ENCODE measurements at places on chromosomes 6 and 20.

- no peak for DNase-seq
Measured at GRCh38 chr6:105926318-105926717, 159.8 kb upstream of the PRDM1 start.

DNA sequence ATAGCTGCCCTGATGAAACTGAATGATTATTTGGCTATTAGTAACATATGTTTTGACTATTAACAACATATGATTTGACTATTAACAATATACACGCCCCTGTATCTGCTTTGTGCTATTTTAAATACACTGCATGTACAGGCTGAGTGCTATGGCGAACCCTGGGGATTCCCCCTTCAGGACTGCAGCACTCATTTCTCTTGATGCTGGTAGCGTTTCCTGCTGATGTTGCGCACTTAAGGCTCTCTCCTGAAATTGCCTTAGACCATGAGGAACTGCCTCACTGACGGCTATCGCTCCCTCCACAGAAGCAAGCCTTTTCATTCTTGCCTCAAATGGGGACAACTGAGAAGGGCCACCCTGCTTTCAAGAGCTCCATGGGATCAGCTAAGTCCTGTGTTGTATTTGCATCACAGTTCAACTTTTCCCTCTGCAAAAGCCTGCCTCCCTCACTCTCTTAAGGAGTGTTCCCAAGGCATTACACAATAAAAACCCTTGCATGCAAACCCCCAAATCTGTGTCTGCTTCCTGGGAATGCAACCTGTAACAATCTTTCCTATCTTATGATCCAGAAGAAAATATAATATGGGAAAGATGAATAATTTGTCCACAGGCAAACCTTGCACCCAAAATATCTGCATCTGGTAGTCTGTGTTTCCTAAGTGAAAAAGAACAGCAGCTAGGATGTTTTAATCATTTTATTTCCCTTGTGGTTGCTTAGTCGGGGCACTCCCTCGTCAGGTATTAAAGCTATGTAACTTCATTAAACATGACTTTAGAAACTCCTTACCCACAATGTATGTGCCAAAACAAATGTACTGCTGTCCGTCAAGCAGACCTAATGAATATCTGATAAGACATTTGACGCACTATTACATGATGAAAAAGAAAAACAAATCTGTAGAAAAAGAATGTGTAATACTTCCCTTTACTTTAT, 456.4 kb downstream of the COL12A1 start:
- DNase-seq, result no peak

DNA sequence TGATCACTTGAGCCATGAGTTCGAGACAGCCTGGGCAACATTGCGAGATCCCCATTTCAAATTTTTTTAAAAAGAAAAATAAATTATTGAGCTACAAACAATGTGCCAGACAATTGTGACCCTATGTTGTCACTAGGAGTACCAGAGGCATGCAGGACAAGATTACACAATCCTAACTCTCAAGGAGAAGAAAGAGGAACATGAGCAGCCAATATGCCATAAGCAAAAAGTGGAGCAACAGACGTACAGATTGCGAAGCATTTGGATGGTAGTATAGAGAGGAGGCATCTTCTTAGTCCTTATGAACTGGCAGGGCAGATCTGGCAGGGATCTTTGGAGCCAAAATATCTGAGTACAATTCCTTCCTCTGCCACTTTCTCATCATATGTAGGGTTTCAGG, 156.4 kb downstream of the OR2B2 start:
- no peak for DNase-seq

DNA sequence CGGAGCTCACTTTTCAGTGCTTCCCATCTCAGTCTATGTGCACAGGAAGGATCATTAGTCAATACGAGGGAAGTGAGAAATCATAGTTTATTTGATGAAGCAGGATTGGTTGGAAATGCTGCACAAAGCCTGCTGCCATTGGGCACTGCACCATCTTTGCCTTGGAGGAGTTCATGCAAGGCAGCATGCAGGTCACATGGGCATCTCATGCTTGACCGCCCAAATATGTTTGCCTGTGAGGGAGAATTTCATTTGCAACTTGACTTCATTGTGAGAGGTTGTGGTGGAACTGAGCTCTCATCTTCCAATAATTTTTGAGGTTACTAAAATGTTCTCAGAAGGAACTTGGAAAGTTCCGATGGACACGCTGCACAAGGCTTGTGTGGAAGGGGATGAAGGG, 83.9 kb upstream of the SYNDIG1 start:
- DNase-seq, result no peak
